ENCODE measurements at places on chromosomes 13 and 19. TPM values are rescaled to one million over a fixed set of nuclear protein-coding genes. Genes with fewer than 3 reads are reported as not detected.

Gene MYO1F
- total RNA-seq, result 68.0 TPM

Gene SYMPK
- total RNA-seq, result 119 TPM

- no peak for DNase-seq
Observed at GRCh38 chr13:93001866-93002461, 224.6 kb upstream of the GPC6 start.

GRCh38 chr13:113728571-113729054 is 30.4 kb upstream of the TMEM255B start:
- DNase-seq, result no peak

- DNase-seq, result no peak
Observed at GRCh38 chr19:16889883-16890460, 1.2 kb downstream of the F2RL3 start.

DNA sequence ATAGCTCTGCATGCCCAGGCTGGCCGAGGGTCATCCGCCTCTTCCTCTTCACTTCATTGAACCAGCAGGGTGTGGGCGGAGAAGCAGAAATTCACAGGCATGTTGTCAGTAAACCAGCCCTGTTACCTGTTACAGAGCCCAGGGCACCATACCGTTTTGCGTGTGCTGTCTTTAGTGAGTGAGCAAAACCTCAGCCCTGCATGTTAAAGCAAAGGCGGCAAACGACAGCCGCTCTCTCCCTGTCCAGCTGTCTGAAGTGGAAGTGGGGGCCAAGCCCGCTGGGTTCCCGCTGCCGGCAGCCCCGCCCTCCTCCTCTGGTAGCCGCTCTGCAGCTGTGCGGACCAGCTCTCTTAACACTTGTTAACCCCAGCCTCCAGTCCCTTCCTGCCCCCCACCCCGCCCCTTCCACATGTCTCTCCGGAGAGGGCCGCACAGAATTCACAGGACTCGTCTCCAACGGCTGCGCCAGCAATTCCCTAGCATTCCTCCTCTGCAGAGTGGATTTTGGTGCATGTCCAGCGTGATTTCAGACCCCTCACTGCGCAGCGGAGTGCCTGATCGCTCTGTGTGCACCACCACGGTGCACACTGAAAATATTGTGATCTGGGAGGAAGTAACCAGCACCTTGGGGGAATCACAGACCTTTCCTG is 12.7 kb downstream of the KLHL26 start:
- no peak for DNase-seq

GRCh38 chr13:107284173-107284572 is 716.2 kb upstream of the ARGLU1 start:
- DNase-seq, result no peak
